SK-MEL-5 (cell line): ENCODE measurements at places on chromosomes 1 and 21.

GRCh38 chr1:207923561-207923960, 12.6 kb upstream of the CD34 start:
- DNase-seq = no peak

- no peak for DNase-seq
Measured at GRCh38 chr1:108595507-108595906, 35.6 kb downstream of the EEIG2 start.

GRCh38 chr1:55355549-55355948, 140.4 kb upstream of the USP24 start:
- DNase-seq = no peak

GRCh38 chr1:65393928-65394327, 26.5 kb upstream of the LEPR start:
- DNase-seq = no peak

DNA sequence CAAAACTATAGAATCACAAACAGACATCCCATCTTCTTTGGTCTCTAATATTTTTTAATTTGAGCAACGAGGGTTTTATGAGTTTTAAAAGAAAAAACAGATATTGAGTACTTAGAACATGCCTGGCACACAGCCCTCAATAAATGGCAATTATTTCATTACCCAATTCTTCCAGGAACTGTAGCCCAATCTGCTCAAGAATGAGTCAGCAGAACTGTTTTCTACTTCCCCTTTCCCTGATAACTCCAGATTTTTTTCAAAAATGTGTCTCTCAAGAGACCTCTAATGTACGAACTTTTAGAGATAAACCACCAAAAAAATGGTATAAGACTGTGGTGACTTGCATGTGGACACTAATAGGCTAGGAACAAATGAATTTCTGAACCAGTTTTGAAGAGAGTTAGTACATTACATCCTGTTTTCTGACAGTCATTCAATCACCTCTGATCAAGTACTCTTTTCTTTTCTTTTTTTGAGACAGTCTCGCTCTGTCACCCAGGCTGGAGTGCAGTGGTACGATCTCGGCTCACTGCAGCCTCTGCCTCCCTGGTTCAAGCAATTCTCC, 11.5 kb downstream of the ABL2 start:
- no peak for DNase-seq

DNA sequence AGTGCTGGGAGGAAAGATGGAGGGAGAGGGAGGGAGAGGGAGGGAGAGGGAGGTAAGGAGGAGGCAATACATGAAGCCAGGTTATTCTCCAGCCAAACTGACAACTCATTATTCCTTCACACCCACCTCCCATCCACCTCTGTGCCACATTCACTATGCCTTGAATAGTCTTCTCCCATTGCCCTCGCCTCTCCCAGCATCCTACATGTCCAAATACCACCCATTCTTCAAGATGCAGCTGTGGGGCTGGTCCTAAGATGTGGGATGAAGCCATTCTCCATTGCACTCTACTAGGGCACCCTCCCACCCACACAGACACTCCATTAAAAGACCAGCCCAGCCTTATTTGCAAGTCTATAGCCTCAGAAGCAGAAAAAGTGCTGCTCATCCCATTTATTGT, 165.8 kb downstream of the RRAGC start:
- no peak for DNase-seq

GRCh38 chr1:222950892-222951291, 136.1 kb downstream of the DISP1 start:
- no peak for DNase-seq
